ENCODE measurements at places on chromosomes 7 and 10. TPM values are rescaled to one million over a fixed set of nuclear protein-coding genes. Genes with fewer than 3 reads are reported as not detected.

The CDK14 gene
- total RNA-seq = 11.1 TPM

The GIMAP4 gene
- total RNA-seq = 24.1 TPM

The ADAM12 gene
- 0.82 TPM for total RNA-seq

The EZH2 gene
- total RNA-seq = 0.99 TPM

The TSPAN12 gene
- 21.0 TPM for total RNA-seq

The KIAA1217 gene
- 8.7 TPM for total RNA-seq

The RADIL gene
- 7.4 TPM for total RNA-seq

The NKX2-3 gene
- total RNA-seq = 35.2 TPM

The GFRA1 gene
- 74.5 TPM for total RNA-seq

The ADAP1 gene
- 11.4 TPM for total RNA-seq

DNA sequence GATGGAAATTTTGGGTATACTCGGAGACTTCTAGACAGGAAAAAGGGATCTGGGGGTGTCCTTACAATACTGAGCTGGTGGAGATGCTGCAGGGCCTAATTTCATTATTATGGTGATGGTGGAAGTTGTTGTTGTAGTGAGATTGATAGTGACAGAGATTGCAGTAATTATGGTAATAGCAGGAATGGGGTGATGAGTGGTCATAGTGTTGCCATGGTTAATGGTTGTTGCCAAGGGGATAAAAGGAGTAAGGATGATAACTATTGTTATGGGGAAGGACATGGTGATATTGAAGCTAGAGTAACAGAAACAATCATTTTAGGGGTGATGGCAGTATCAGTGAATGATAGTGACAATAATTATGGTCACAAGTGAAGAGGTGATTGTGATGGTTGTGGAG lies 27.1 kb upstream of the LBX1 start:
- DNase-seq = no peak

GRCh38 chr7:67361150-67361549 lies 364.5 kb downstream of the TYW1 start:
- DNase-seq = no peak

GRCh38 chr7:6691103-6691502 lies 15.6 kb downstream of the ZNF12 start:
- DNase-seq = no peak

DNA sequence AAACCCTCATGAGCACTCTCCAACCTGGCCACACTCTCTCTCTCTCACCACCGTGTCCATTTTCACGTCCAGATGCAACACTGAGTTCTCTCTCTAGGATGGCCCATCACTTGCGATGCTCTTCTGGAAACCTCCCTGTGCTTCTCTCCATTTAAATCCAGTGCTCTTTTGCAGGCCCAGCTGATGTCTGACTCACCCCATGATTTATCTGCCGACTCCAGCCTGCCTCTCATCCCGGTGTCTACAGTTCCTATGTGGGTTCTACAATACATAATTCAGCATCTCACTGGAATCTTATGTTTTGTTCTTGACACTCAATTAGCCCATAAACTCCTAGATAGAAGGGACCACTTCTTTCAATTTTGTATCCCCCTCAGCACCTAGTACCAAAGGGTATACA lies 5.0 kb downstream of the TPK1 start:
- DNase-seq = no peak

DNA sequence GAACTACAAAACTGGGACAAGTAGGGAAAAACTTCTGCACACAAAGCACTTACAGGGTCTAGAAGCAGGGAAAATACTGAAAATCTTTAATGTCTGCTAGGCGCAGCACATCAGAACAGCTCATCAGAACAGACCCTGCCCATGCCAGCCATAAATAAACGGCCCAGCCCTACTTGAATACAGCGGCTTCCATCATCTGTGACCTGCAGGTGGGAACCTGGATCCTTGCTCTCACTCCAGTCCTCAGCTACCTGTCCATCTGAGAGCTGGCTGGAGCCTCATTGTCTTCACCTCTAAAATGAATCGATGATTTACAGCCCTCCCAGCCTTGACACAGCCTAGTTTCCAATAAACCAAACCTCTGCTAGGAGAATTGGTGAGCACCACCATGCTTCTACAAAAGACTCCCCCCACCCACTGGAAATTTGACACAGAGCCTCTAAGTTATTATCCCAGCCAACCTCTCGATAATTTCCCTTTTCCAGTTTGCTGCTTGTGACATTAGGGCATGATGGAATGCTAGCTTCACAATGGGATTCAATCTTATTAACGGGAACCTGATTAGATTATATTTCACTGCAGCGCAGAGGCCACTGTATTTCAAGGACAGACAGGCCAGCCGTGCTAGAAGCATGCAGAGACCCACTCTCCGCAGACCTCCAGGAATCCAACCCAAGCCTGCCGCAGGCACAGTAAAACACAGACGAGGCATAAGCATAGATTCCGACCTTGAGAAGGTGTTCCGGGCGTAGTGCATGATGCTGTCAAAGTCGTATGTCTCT lies 61.6 kb upstream of the OPALIN start:
- DNase-seq = no peak

- no peak for DNase-seq
Measured at GRCh38 chr10:65083222-65083621, 1562.0 kb downstream of the REEP3 start.

DNA sequence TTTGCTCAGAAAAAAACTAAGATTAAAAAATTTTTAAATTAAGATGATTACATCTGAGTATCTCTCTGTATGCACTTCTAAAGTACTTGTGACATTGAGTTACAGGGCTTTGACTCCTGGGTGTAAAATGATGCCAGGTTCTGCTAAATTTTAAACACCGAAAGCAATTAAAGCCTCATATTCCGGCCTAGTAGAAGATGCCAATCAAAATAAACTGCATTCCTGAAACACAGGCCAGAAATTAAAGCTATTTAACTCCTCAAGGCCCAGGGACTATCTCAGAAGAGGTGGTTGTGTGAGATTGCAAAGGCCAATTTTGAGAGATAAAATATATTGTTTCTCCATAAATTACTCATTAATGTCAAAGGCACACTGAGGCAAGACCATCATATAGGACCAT lies 388.3 kb downstream of the KIF20B start:
- DNase-seq = no peak

- DNase-seq = peak; percentile 25
Measured at GRCh38 chr7:45007571-45008328, 7.7 kb downstream of the CCM2 start.

DNA sequence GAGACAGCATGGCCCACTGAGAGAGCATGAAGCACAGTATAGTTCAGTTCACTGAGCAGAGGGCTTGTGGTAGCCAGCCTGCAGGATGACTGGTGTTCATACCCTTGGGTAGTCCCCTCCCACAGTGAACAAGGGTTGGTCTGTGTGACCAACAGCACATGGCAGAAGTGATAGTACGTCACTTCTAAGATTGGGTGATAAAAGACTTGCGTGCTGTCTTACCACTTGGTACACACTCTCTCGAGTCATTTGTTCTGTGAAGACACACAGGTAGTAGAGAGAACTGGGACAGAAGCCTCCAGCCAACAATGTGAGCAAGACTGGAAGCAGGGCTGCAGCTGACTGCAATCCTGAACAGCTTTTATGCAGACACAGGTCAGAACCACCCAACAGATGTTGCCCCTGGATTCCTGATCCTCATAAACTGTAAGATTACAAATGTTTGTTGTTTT lies 14.6 kb downstream of the EPC1 start:
- DNase-seq = no peak

GRCh38 chr7:33644489-33644888 lies 260.9 kb upstream of the BMPER start:
- no peak for DNase-seq

GRCh38 chr7:118312051-118312450 lies 87.5 kb downstream of the ANKRD7 start:
- DNase-seq = no peak

DNA sequence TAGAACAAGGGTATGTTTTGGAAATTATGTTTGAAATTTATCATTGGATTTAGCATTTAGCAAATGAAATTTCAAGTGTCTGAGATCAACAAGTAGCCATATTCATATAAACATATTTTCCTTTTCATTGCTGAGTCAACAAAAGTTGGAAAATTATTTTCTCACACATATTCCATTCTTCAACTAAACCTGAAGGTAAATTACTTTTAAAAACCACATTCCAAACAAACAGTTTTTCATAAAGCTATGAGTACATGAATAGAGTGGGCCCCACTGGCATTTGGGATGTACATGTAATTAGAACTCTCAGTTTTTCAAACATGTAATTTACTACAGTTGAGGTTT lies 178.3 kb upstream of the MKLN1 start:
- no peak for DNase-seq

DNA sequence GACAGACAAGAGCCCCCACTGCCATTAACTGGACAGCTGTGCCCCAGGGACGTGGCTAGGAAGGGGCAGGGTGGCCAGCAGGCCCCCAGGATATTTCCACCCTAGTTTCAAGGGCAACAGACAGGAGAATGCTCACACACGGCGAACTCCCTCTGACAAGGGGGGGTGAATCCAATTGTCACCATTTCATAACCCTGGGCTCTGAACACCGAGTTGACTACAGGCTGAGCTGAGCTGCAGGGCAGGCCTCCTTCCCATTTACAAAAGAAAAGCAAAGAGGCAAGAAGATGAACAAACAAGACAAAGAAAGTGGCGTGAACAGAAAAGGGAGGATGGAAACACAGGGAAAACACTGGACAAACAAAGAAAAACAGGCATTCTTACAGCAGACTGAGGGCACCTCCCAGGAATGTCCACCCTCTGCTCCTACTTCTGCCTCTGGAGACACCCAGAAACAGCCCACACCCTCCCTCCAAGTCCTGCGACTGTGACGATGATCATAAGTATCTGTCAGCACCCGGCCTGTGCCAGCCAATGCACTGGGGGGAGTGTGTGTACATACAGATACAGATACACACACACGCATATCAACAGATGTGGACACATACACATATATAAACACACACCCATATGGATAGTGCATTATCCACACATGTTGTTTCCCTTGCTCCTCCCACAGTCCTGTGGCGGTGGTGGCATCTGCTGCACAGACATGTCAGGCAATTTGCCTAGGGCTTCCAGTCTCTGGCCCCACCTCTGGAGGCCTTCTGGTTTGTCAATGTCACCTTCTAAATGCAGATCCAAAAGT lies 66.2 kb downstream of the FAM53B start:
- no peak for DNase-seq
